Thoracic aorta (tissue), 2 donors: ENCODE measurements at places on chromosomes 3 and 15. TPM values are rescaled to one million over a fixed set of nuclear protein-coding genes. Genes with fewer than 3 reads are reported as not detected.
A peak's percentile ranks its signal among the peaks of the same experiment; 100 is the strongest.

GRCh38 chr3:175495331-175495730 is 636.2 kb downstream of the NAALADL2 start:
- no peaks in the 10 kb centered on the region for H3K27me3 ChIP-seq
- H3K27ac ChIP-seq, result no peak overlapping the region
- no peak overlapping the region for H3K4me3 ChIP-seq
- no peak for DNase-seq
- no peaks in the 10 kb centered on the region for H3K36me3 ChIP-seq
- no peaks in the 10 kb centered on the region for H3K4me1 ChIP-seq

GRCh38 chr15:72175186-72176044 is 22.2 kb downstream of the GRAMD2A start:
- no peak overlapping the region for H3K4me3 ChIP-seq
- no peaks in the 10 kb centered on the region for H3K27me3 ChIP-seq
- H3K27ac ChIP-seq, result no peak overlapping the region

GRCh38 chr3:58059349-58060321 is 51.4 kb downstream of the FLNB start:
- H3K27me3 ChIP-seq, result no peaks in the 10 kb centered on the region
- H3K4me3 ChIP-seq, result peak overlapping the region; percentile 40
- DNase-seq, result no peak
- H3K4me1 ChIP-seq, result peaks cover 84% of the 10 kb centered on the region
- peak overlapping the region; percentile 76 for H3K27ac ChIP-seq
- H3K36me3 ChIP-seq, result no peaks in the 10 kb centered on the region

DNA sequence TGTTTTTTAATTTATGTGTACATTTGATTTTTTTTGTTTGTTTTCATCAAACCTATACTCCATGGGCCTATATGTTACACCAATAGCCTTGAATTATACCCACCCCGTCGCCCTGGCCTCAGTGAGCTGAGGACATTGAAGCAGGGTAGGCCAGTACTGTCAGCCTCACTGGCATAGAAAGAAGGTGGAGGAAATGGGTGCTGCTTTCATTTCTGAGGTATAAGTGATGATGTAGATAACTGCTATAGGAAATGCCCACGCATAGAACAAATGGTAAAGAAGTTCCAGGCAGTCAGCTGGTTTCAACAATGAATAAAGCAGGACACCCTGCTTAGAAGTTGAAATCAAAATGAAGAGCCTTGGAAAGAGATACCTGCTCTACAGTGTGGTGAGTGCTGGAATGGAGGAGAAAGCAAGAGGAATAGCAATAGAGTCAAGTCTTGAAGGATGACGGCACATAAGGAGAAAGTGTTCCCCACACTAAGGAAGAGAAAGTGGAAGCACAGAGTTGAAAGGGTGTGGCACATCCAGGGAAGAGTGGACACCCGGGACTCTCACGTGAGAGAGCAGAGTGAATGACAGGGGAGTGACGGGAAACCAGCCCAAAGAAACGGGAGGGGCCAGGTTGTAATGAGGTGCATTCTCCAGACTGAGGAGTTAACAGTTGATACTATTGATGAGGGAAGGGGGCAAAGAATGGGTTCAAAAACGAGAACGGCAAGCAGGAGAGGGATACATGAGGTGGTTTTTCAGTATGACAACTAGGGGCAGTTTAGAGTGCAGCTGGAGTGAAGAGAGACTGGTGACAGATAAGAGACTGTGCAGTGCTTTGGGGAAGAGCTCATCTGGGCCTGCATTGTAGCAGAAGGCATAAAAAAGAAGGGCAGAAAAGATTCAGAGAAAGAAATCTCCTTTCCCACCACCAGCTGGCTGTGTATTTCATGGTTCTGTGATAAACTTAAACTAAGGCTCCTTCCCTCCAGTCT is 70.5 kb downstream of the KLHL25 start:
- H3K27me3 ChIP-seq, result no peaks in the 10 kb centered on the region
- no peak overlapping the region for H3K4me3 ChIP-seq
- no peak for DNase-seq

GRCh38 chr3:39327746-39328349 is 1.7 kb upstream of the CCR8 start:
- H3K27ac ChIP-seq, result no peak overlapping the region
- H3K4me3 ChIP-seq, result no peak overlapping the region
- no peak for DNase-seq
- H3K4me1 ChIP-seq, result no peaks in the 10 kb centered on the region
- no peaks in the 10 kb centered on the region for H3K36me3 ChIP-seq
- no peaks in the 10 kb centered on the region for H3K27me3 ChIP-seq

DNA sequence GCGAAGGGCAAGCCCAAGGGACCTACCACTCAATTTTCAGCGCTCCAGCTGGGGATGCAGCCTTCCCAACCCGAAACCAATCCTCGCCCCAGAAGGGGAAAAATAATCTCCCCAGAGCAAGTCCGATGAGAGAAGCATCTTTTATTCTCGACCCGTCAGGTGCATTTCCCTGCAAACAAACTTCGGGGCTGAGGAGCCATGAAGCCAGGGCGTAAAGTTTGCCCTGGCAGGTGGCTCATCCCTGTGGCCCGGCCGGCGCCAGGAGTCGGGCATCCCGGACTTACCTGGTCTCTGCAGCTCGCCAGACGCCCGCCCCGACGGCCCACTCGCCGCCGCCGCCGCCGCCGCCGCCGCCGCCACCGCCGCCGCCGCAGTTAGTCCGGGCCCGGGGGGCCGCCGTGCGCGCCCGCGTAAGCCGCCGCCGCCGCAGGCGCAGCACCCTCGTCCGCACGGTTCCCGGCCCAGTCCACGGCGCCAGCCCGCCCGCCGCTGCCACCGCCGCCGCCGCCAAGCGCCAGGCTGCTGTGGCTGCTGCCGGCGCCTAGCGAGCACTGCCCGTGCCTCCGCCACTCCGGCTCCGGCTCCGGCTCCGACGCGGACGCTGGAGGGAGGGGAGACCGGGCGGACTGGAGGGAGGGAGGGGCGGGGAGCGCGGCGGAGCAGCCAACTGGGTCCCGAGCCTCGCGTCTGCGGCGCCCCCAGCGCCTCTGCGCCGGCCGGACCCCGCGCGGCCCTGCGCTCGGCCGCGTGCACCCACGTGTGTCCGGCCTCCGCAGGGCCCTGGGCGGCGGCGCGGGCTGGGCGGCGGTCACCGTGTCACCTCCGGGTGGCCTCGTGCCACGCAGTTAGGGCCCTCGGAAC is at the start of gene CNTN3:
CNTN3 (minus strand) TSS at position 553 of the 861 bp plus-strand sequence. CDS start 93,547 bp downstream, outside the sequence.
- H3K27me3 ChIP-seq, result no peaks in the 10 kb centered on the region
- H3K4me3 ChIP-seq, result peak within 1 kb of the TSS; percentile 80
- no peaks in the 10 kb centered on the region for H3K36me3 ChIP-seq
- H3K4me1 ChIP-seq, result no peaks in the 10 kb centered on the region
- no peak for DNase-seq
- peak within 1 kb of the TSS; percentile 29 for H3K27ac ChIP-seq

DNA sequence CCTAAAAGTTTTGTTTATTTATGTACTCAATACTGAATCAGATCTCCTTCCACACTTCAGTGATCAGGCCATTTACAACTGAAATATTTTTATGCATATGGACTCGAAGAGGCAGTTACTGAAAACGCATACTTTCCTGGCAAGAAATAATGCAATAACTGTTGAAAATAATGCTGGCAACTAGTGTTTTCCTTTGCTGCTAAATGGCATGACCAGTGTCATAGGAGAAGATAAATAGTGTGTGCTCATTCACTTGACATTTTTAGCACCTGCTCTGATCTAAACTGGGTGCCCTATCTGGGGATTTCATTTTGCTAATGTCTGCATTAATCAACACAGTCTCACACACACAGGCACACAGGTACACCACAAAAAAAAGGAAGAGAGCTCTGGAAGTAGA is 695.2 kb downstream of the TUSC7 start:
- no peak for DNase-seq
- H3K27ac ChIP-seq, result no peak overlapping the region
- H3K27me3 ChIP-seq, result no peaks in the 10 kb centered on the region

GRCh38 chr15:101201411-101202174 is 50.3 kb downstream of the CHSY1 start:
- no peaks in the 10 kb centered on the region for H3K36me3 ChIP-seq
- peak overlapping the region; percentile 53 for H3K4me3 ChIP-seq
- H3K4me1 ChIP-seq, result peaks cover 44% of the 10 kb centered on the region

DNA sequence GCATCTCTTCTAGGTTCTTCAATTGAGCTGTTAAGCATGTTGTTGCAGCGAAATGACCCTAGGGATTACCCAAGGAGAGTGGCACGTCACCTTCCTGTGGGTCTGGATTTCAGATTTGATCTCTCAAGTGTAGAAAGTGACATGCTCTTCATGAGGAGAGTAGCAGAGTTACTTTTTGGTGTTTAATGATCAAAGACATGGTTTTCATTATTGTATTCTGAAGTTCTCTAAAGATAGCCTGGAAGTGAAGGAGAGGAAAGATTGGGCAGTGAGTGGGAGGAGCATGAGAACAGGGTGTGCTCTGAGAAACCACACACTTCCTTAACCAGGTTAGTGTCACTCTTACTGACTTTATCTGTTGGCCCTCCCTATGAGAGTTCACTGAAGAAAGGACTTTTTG is 153.6 kb downstream of the AKAP13 start:
- no peak for DNase-seq
- no peaks in the 10 kb centered on the region for H3K36me3 ChIP-seq
- H3K27me3 ChIP-seq, result no peaks in the 10 kb centered on the region
- H3K4me1 ChIP-seq, result peaks cover 13% of the 10 kb centered on the region

DNA sequence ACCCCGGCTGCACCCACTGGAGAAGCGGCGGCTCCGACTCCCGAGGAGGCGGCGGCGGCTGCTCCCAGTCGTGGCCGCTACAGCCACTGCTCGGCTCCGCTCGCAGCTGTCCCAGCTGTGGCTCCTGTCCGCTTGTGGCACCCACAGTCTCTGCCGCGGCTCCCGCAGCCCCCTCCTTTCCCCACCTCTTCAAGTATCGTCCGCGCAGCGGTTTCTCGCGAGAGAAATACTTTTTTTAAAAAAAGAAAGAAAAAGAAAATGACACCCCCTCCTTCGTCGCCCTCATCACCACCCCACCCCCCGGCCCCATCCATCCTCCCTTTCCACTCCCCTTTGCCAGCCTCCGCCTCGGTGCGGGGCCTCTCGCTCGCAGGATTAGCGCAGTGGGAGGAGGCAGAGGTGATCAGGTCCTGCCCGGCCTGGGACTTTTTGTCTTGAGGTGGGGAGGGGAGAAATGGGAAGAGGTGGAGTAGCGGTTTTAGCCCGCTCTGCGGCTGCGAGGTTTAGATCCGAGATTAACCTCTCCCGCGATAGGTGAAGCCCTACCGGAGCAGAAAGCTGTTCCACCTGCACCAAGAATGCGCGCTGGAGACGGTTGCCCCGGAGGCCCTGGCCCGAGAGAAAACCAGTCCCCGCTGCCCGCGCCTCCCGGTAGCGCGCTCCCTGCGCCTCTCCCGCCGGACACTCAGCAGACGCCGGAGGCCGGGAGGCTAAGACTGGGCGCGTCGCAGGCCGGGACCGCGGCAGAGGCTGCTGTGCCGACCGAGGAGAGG is at the start of gene FBN1:
FBN1 (minus strand) TSS at position 152 of the 773 bp plus-strand sequence. CDS start 940 bp downstream, outside the sequence.
- H3K36me3 ChIP-seq, result no peaks in the 10 kb centered on the region
- no peaks in the 10 kb centered on the region for H3K27me3 ChIP-seq
- peaks cover 38% of the 10 kb centered on the region for H3K4me1 ChIP-seq
- peak within 1 kb of the TSS; percentile 98 for H3K27ac ChIP-seq

DNA sequence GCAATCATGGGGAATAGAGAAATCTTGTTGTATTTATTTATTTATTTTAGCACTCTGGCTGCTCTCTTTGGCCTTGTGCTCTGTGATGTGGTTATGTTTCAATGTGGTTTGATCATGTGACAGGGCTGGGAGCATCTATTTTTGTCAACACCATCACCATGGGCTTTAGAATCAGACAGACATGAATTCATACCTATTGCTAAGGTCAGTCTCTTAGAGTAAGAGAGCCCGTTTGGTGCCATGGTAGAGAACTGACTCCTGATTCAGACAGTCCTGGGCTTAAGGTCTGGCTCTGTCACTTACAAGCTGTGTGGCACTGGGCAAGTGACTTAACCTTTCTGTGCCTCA is 157.0 kb downstream of the RYR3 start:
- H3K4me3 ChIP-seq, result no peak overlapping the region
- no peaks in the 10 kb centered on the region for H3K36me3 ChIP-seq
- no peaks in the 10 kb centered on the region for H3K27me3 ChIP-seq

DNA sequence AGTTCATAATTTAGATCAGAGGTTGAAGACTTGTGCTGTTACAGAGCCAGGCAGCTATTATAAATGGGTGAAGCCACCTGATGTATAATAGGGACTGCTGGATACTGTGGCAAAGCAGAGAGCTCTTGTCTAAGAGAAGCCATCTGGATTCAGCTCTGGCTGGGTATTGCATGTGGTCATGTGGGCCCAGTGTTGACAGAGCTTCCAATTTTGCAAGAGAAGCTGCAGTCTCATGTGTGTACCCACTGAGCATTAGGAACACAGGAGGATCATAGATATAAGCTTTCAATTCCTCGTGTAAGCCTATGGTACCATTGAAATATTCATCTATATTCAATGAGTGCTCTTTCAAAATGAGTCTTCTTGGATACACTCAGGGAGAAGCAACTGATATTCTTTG is 303.9 kb upstream of the SLCO3A1 start:
- DNase-seq, result no peak
- no peaks in the 10 kb centered on the region for H3K4me1 ChIP-seq
- H3K36me3 ChIP-seq, result no peaks in the 10 kb centered on the region
- no peak overlapping the region for H3K4me3 ChIP-seq
- no peaks in the 10 kb centered on the region for H3K27me3 ChIP-seq

DNA sequence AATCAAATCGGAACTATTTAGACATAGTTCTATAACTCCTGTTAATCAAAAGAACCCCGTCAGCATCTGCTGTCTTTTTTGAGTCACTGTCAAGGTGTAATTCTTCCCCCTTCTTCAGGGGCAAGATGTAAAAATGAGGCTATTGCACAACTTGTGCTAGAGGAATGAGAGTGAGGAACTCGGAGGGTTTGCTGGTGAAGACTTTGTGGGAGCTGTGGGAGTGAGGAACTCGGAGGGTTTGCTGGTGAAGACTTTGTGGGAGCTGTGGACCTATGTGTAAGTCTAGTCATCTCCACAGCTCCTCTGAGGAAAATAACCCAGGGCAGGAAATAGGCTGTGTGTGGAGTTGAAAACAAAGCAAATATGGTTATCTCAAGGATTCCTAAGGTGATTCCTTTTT is 2.5 kb upstream of the CERS3 start:
- no peak overlapping the region for H3K27ac ChIP-seq
- H3K4me3 ChIP-seq, result no peak overlapping the region
- DNase-seq, result no peak
- no peaks in the 10 kb centered on the region for H3K27me3 ChIP-seq
- peaks cover 3% of the 10 kb centered on the region for H3K4me1 ChIP-seq

DNA sequence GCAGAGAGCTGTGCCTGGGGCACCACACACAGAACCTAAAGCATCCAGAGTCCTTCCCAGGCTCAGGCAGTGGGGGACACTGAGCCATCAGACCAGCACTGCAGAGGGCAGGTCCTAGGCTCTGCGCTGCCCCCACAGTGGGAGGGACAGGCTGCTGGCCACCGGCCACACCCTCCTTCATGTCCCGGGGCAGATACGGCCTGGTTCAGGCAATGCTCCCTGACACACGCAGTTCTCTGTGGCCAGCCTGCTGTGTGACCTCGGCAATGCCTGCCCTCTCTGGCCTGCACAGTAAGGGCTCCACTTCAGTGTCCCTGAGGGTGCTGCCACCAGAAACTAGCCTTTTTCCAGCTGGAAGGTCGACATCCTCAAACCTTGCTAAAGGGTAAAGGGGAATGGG is 12.4 kb downstream of the LINGO1 start:
- no peaks in the 10 kb centered on the region for H3K36me3 ChIP-seq
- no peak overlapping the region for H3K4me3 ChIP-seq
- DNase-seq, result no peak
- no peak overlapping the region for H3K27ac ChIP-seq

- no peak for DNase-seq
- H3K4me1 ChIP-seq, result no peaks in the 10 kb centered on the region
- H3K4me3 ChIP-seq, result peak overlapping the region; percentile 46
- H3K27me3 ChIP-seq, result no peaks in the 10 kb centered on the region
Observed at GRCh38 chr15:57752436-57752835, 45.9 kb downstream of the POLR2M start.

PARP9 gene
- 31.8 TPM for total RNA-seq

RBP2 gene
- total RNA-seq, result not detected
